GM12891 (cell line): ENCODE measurements at places on chromosomes 16 and 17.

DNA sequence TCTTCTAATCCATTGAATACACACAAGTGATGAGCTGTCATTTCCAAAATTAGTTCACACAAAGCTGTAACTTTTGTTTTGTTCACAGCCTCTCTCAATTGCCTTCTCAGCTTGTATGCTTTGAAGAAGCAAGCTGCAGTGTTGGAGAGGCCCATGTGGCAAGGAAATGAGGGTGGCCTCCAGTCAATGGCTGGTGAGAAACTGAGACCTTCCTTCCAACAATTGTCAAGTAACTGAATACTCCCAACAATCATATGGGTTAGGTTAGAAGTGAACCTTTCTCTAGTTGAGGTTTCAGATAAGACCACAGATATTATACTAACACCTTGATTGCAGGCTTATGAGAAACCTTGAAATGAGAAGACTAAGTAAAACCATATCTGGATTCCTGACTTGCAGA, 82.4 kb upstream of the SOX9 start:
- DNase-seq: no peak

DNA sequence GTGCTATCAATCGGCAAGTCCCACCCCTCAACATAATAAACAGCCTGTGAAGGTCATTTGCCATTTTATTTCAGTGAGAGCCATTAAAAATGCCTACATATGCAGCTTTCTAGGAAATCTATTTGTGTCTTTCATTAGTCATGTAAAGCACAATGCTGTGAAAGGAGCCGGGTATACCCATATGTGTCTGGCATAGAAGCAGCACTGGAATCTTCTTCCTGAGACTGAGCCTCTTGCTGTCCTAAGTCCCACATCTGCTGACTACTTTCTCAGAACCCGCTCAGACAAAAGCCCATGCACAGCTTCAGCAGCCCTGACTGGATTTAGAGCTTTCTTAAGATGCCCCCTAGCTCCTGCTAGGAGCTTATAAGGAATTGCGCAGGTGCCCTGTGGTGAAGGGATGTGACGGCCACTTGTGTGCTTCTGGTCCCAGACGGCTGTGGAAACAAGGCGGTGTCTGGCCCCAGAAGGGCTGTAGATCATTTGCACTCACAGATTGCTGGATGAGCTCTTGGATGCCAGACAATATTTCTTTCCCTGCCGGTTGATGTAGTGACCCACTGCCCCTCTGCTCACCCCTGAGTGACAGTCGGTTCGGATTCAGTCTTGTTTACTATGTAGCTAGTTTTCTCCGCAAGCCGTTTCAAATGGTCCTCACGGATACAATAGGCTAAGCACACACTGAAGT, 172.2 kb downstream of the ANKFN1 start:
- DNase-seq: no peak

- no peak for DNase-seq
Measured at GRCh38 chr16:73966851-73967250, 329.8 kb upstream of the PSMD7 start.

GRCh38 chr17:41116297-41116696, 1.9 kb downstream of the KRTAP4-11 start:
- no peak for DNase-seq

- DNase-seq: no peak
Measured at GRCh38 chr17:27621536-27621935, 9.5 kb upstream of the LGALS9 start.

DNA sequence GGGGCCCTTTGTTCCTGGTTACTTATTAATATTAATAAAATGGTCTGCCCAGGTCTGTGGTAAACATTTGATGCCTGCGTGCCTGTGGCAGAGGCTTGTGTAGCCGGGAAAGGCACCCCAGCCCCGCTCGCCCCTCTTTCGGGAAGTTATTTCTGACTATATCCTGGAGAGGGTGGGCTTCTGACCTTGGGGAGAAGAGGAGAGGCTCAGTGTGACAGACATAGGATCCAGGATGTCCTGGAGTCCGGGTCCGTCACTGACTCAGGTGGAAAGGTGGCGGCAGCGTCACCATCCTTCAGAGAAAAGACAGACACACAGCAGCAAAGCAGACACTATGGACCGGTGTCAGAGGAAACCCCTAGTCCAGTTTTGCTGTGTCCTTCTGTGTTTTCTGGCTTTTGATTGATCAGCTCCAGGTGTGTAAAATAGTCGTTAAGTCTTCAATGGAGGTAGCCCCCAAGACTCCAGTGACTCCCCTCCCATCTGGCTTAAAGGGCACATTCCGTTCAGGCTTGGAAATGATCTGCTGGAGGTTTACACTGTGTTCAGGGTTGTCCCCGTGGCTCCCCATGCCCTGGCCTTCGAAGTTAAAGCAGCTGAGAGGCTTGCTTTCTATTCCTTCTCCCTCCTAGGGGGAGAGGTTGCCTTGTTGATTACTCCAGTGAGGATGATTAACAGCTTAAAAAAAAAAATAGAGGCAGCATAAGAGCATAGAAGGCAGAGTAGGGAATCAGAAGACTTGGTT, 81.6 kb downstream of the CCDC182 start:
- DNase-seq: no peak

GRCh38 chr17:27808628-27809027, 8.3 kb upstream of the NOS2 start:
- no peak for DNase-seq

DNA sequence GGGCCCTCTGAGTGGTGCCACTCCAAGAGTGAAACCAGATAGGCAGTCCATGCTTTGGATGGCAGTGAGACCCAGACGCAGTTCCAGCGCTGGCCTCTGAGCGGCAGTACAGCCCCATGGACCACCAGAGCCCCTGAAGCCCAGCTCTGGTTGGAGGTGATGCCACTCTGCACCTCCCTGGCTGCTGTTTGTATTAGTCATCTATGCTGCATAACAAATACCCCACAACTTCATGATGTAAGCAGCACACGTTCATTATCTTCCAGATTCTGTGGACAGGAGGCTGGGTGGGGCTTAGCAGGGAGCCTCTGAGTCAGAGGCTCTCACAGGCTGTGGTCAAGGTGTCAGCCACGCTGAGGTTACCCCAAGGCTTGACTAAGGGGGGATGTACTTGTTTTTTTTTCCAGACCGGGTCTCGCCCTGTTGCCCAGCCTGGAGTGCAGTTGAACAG, 5.1 kb upstream of the NME4 start:
- DNase-seq: peak; percentile 73

GRCh38 chr16:64950262-64950661, 171.6 kb downstream of the CDH11 start:
- DNase-seq: no peak

DNA sequence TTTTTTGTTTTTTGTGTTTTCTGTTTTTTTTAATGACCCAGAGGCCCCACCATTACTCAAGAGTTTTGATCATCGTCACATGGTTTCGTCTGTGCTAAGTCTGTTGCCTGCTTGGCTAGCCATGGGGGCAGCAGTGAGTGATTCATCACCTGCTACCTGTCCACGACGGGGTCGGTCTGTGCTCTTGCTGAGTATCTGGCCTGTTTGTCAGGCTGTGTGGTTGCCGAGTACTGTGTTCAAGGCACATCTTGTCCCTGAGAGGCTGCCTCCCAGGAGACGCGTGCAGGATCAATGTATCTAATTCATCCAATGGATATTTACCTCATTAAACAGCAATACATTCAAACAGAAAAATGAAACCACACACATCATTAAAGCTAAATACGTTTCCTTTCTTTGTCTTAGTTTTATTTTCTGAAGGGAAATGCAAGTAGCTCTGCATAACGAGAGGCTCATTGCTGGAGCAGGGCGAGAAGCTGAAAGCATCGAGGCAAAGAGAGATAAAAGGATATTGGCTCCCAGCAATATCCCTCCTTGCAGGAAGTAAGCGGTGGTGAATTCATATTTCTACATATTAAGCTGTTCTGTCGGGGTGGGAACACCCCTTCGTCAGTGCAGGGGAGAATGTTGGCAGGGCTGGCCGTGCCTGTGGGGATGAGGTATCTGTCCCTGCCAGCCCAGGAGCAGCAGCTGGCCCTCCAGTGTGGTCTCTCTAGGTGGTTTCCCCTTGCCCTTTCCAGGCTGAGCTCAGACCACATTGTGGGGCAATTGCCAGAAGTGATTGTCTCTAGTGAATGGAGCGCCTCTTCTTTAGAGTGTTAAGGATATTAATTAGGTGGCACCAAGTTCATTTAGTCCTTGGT, 166.2 kb upstream of the ASIC2 start:
- no peak for DNase-seq

- no peak for DNase-seq
Measured at GRCh38 chr17:17387017-17387497, 83.9 kb downstream of the NT5M start.

GRCh38 chr16:6557353-6558023, 775.2 kb upstream of the RBFOX1 start:
- no peak for DNase-seq

- no peak for DNase-seq
Measured at GRCh38 chr16:56783344-56783743, 53.4 kb downstream of the NUP93 start.

- no peak for DNase-seq
Measured at GRCh38 chr16:56277075-56277474, 85.8 kb downstream of the GNAO1 start.

DNA sequence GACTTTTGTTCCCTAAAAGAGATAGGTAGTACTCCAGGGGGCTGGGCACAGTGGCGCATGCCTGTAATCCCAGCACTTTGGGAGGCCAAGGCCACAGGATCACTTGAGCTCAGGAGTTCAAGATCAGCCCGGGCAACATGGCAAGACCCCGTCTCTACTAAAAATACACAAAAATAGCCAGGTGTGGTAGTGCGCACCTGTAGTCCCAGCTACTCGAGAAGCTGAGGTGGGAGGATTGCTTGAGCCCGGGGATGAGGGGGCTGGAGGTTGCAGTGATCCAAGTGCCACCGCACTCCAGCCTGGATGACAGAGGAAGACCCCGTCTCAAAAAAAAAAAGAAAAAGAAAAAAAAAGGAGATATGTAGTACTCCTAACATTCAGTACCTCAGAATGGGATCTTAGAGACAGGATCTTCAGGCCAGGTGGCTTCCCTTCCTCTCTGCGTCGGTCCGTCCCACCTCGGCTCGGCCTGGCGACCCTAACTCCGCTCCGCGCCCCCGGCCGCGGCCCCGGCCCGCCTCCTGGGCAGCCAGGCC, 89.6 kb downstream of the CDC27 start:
- no peak for DNase-seq

- DNase-seq: no peak
Measured at GRCh38 chr16:15796885-15797284, 59.9 kb downstream of the MYH11 start.

DNA sequence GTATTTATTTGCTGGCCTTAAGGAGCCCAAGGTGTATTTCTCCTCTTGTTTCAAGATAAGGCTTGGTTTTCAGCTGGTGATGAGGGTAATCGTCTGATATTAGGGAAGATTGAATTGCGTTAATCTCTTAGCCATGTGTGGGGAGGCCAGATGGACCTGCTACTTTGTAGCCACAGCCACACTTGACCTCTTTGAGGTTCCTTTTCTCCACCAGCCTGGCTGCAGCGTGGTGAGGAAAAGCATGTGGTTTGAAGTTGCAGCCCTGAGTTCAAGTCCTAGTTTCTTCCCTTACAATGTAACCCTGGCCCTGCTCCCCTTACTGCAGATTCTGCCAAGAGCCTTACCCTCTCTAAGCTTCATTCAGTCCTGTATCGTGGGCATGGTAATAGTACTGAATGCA, 3.1 kb downstream of the MINK1 start:
- DNase-seq: no peak

GRCh38 chr17:81403671-81404534, 8.6 kb downstream of the BAHCC1 start:
- DNase-seq: no peak

- DNase-seq: peak; percentile 27
Measured at GRCh38 chr16:75379911-75380847, 53.1 kb downstream of the CFDP1 start.

- DNase-seq: no peak
Measured at GRCh38 chr16:25419153-25419552, 161.5 kb upstream of the ZKSCAN2 start.

DNA sequence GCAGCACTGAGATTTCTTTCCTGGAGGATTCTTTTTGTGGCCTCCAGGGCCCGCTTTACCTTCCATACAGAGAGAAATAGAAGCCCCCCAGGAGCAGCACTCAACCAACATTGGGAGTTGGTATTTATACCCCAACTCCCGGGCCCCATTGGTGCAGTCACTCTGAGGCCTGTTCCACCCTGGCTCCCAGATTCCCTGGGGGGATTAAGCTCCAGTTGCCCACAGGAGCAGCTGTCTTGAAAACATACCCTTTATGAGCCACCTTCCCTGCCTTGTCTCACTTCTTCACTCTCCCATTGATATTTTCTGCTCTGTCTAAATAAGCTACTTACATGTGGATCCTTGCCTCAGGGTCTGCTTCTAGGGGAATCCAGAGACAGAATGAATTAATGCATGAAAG, 167.8 kb downstream of the KATNIP start:
- no peak for DNase-seq

- no peak for DNase-seq
Measured at GRCh38 chr17:60422162-60422665, at the start of gene CHCT1. TSS of gene CHCT1 (plus strand) at chr17:60422489. CDS start at chr17:60422593, 104 bp downstream.

- DNase-seq: no peak
Measured at GRCh38 chr17:79097226-79098055, 22.8 kb downstream of the ENGASE start.

- no peak for DNase-seq
Measured at GRCh38 chr17:10069301-10069700, 129.1 kb downstream of the GAS7 start.

DNA sequence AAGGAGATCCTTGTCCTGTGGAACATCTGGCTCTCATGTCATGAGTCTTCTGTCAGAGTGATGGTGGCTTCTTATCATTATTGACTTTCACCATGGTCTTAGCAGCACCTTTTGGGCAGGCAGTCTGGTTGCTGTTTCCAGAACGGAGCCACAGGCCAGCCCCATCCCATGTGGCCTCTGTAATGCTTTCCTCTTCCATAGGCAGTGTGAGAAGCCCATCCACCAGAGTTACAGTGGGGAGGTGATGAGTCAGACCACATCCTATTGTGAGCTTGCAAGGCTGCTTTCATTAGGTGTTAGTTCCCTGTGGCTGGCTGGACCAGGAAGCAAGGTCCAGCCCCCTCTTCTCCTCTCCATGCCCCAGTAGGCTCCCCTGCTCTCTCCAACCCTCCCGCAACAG, 30.8 kb upstream of the SPACA3 start:
- DNase-seq: no peak

DNA sequence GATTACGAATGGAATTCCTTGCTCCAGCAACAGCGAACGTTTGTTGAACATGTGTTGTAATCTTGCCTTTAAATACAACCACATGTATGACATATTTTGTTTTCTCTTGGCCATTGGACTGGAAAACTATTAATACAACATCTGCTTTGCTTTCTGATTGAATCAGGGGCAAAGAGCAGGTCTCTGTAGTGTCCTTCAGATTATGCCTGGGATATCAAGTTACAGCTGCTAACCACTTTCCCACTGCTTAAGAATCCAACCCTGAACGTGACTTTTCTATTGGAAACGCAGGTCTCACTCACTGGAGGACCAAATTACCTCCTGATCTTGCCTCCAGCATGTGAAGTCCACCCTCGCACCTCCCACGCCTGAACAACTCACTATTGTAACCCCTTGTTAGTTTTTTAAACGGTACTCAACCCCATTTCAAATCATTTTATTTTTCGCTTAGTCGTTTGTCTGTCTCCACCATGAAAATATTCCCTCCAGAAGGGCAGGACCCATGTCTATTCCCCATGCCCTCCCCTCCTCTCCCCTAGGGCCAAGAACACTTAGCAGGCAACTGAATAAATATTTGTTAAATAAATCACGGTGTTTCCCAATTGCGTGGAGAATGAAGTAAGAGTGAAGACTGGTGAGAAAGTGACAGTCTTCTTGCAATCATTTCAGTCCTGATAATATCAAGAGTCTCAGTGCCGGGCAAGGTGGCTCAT, 57.4 kb upstream of the MRTFB start:
- DNase-seq: no peak
